ENCODE measurements at places on chromosomes 6 and 20. TPM values are rescaled to one million over a fixed set of nuclear protein-coding genes. Genes with fewer than 3 reads are reported as not detected.

DNA sequence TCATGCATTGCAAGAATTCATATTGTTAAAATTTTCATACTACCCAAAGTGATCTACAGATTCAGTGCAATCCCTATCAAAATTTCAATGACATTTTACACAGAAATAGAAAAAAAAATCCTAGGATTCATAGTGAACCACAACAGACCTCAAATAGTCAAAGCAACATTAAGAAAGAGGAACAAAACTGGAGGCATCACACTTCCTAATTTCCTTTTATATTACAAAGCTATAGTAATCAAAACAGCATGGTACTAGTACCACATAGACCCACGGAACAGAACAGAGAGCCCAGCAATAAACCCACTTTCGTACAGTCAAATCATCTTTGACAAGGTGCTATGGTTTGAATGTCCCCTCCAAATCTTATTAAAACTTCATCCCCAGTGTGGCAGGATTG lies 39.7 kb downstream of the NTSR1 start:
- no peak overlapping the region for H3K27ac ChIP-seq
- H3K4me1 ChIP-seq, result peaks cover 2% of the 10 kb centered on the region
- H3K36me3 ChIP-seq, result no peaks in the 10 kb centered on the region
- no peaks in the 10 kb centered on the region for H3K27me3 ChIP-seq
- no peak for DNase-seq

DNA sequence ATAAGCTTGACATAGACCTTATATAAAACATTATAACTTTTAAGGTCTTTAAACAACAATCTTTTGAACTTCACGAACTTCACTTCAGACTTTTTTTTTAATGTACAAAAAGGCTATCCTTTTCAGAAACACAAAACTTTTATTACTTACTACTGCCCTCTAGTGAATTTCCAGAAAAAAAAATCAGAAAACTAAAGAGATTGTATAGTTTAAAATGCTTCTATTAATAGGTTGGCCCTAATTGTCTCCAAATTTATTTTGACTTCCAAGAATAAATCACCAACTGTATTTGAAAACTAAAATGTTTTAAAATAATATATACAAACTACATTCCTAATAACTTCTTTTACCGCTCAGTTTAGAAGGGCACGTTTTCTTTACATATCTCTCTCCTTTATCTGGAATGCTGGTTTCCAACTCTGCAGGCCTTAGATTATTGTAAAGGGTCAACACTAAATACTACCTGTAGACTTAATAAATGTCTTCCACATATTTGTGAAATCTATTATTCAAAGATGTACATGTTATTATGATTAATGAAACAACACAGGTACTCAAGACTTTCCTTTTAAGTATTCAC lies 66.8 kb downstream of the LMBRD1 start:
- no peaks in the 10 kb centered on the region for H3K36me3 ChIP-seq
- H3K4me1 ChIP-seq, result no peaks in the 10 kb centered on the region
- no peaks in the 10 kb centered on the region for H3K27me3 ChIP-seq
- no peak for DNase-seq
- no peak overlapping the region for H3K4me3 ChIP-seq
- no peak overlapping the region for H3K27ac ChIP-seq

The ZNF334 gene
- 10.3 TPM for total RNA-seq

The TXLNB gene
- total RNA-seq, result 3.0 TPM

DNA sequence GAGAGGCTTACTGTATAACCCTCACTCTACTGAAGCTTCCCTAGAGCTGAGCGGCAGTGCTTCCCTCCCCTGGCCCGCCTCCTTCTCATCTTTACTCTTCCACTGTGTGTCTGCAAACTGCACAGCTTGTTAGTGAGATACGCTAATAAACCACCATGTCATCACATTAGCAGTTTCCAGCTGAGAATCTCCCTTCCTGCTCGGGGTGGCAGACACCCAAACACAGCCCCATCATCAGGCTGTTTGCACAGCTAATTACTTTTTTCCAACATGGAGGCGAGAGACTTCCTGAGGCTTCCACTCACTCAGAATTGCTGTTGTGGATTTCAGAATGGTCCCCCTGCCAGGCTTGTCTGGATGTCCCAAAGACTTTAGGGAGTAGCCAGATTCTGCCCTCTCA lies 444.9 kb upstream of the SULF2 start:
- H3K36me3 ChIP-seq, result no peaks in the 10 kb centered on the region
- H3K4me1 ChIP-seq, result no peaks in the 10 kb centered on the region
- no peak overlapping the region for H3K27ac ChIP-seq
- no peaks in the 10 kb centered on the region for H3K27me3 ChIP-seq

Measured in ovary (tissue), 10 donors.